ENCODE measurements at places on chromosomes 1 and 21. TPM values are rescaled to one million over a fixed set of nuclear protein-coding genes. Genes with fewer than 3 reads are reported as not detected.

DNA sequence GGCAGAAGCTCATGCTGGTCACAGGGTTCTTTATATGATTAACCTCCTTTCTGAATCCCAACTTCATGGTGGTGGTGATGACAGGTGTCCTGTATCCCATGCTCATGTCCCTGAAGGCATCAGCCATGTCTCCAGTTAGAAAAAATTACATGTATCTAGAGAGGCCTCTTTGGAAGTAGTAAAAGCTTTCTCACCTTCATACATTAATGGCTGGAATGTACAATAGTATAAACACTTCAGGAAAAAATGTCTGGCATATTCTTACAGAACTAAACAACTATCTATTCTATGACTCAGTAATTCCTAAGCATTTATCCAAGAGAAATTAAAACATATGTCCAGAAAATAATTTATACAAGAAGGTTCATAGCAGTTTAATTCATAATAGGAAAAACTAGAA is 34.0 kb downstream of the ADAM30 start:
- peaks cover 16% of the 10 kb centered on the region for H3K27me3 ChIP-seq
- no peaks in the 10 kb centered on the region for H3K36me3 ChIP-seq
- peaks cover 42% of the 10 kb centered on the region for H3K4me1 ChIP-seq
- no peak for DNase-seq
- H3K4me3 ChIP-seq: no peak overlapping the region

Gene GALE
- 22.5 TPM for total RNA-seq

DNA sequence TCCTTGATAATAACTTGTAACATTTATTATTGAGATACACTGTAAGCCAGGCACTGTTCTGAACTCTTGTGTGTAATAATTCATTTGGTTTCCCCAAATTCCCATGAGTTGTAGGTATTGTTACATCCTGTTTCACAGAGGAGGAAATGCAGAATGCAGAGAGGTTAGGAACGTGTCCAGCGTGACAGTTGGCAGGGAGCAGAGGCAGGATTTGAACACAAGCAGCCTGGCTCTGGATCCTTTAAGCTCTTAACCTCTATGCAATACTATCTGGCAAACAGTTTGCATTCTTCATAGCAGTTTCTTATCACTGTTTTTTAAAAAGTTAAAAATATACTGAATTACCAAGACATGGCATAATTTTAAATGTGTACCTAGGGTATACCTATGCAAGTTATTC is 30.5 kb downstream of the EEIG2 start:
- H3K36me3 ChIP-seq: peaks cover 3% of the 10 kb centered on the region
- no peak overlapping the region for H3K4me3 ChIP-seq
- peaks cover 34% of the 10 kb centered on the region for H3K4me1 ChIP-seq
- peak overlapping the region; percentile 66 for H3K27ac ChIP-seq

GRCh38 chr1:198647055-198647454 is 8.2 kb downstream of the PTPRC start:
- H3K36me3 ChIP-seq: no peaks in the 10 kb centered on the region
- no peak overlapping the region for H3K27ac ChIP-seq
- DNase-seq: no peak
- H3K4me3 ChIP-seq: no peak overlapping the region
- H3K27me3 ChIP-seq: no peaks in the 10 kb centered on the region

- H3K27ac ChIP-seq: peak overlapping the region; percentile 89
- peaks cover 7% of the 10 kb centered on the region for H3K36me3 ChIP-seq
- H3K4me3 ChIP-seq: peak overlapping the region; percentile 95
- peak; percentile 60 for DNase-seq
- H3K27me3 ChIP-seq: no peaks in the 10 kb centered on the region
Measured at GRCh38 chr1:203629507-203630082, 3.0 kb downstream of the ATP2B4 start.

DNA sequence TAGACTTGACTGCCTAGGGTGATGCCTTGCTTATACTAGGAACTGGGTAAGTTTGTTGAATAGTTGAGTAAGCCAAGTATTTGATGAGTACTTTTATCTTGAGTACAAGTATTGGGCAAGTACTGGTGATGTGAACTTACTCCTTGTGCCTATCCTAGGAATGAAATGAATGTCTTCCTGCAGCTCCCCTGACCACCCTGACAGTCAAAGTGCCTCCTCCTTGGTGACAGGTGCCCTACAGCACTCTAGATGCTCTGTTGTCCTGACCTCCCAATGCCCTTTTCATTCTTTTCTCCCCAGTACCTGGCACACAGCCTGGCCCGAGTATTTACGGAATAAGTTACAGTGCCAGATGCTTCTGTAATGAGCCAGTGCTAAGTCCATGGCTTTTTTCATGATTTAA is 25.5 kb downstream of the PCSK9 start:
- peaks cover 5% of the 10 kb centered on the region for H3K4me1 ChIP-seq
- DNase-seq: no peak
- no peak overlapping the region for H3K4me3 ChIP-seq
- H3K36me3 ChIP-seq: peaks cover 22% of the 10 kb centered on the region
- no peak overlapping the region for H3K27ac ChIP-seq
- no peaks in the 10 kb centered on the region for H3K27me3 ChIP-seq

DNA sequence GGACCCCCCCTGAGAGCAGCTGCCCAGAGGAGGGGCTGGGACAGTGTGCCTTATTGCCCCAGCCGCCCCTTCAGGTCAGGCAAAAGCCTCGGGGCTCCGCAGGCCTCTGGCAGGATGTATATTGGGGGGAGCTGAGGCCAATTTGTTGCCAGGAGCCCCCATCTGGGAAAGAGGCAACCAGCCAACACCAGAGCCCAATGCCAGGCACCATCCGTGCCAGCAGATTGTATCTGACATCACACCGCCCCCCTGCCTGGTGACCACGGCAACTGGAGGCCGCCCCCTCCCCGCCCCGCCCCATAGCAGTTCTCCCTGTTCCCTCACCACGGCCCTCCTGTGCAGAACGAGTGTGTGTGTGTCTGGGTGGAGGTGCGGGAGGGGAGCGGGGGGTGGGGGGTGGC is 3.6 kb upstream of the PLEKHG5 start:
- H3K4me3 ChIP-seq: no peak overlapping the region
- H3K27ac ChIP-seq: no peak overlapping the region
- H3K27me3 ChIP-seq: no peaks in the 10 kb centered on the region
- no peaks in the 10 kb centered on the region for H3K36me3 ChIP-seq
- H3K4me1 ChIP-seq: peaks cover 33% of the 10 kb centered on the region
- no peak for DNase-seq

GRCh38 chr1:3242408-3243260 is 173.6 kb downstream of the PRDM16 start:
- H3K4me1 ChIP-seq: peaks cover 3% of the 10 kb centered on the region
- H3K27me3 ChIP-seq: peaks cover 51% of the 10 kb centered on the region
- H3K27ac ChIP-seq: no peak overlapping the region
- no peak for DNase-seq
- H3K4me3 ChIP-seq: no peak overlapping the region

- H3K27ac ChIP-seq: no peak overlapping the region
- H3K4me1 ChIP-seq: no peaks in the 10 kb centered on the region
- no peak overlapping the region for H3K4me3 ChIP-seq
- no peaks in the 10 kb centered on the region for H3K36me3 ChIP-seq
- peaks cover 56% of the 10 kb centered on the region for H3K27me3 ChIP-seq
Measured at GRCh38 chr1:157700305-157700704, 264 bp downstream of the FCRL3 start.

DNA sequence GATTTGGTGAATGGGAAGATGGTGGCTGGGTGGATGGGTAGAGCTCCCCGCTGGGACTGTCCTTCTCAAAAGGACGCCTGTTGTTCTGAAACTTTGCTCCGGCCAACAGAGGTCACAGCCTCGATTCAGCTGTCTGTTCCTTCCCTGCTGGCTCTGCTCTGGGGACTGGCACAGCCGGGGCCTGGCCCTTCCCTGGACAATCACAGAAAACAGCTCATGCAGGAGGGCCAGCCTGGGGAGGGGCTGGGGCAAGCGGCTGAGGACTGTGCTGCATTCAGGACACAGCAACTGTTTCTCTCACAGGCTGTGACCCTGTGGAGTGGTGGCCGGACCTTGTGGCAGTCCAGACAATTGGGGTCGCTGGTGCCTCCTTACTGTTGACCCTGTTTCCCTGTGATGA is 110.7 kb upstream of the TMEM51 start:
- H3K36me3 ChIP-seq: peaks cover 6% of the 10 kb centered on the region
- no peak for DNase-seq
- H3K4me3 ChIP-seq: no peak overlapping the region
- no peaks in the 10 kb centered on the region for H3K27me3 ChIP-seq
- peaks cover 5% of the 10 kb centered on the region for H3K4me1 ChIP-seq
- no peak overlapping the region for H3K27ac ChIP-seq

GRCh38 chr1:86648255-86648654 is 56.1 kb upstream of the SH3GLB1 start:
- H3K36me3 ChIP-seq: no peaks in the 10 kb centered on the region
- no peaks in the 10 kb centered on the region for H3K27me3 ChIP-seq
- H3K27ac ChIP-seq: no peak overlapping the region
- DNase-seq: no peak
- no peak overlapping the region for H3K4me3 ChIP-seq
- no peaks in the 10 kb centered on the region for H3K4me1 ChIP-seq

- H3K27ac ChIP-seq: no peak overlapping the region
- no peak overlapping the region for H3K4me3 ChIP-seq
- H3K27me3 ChIP-seq: peaks cover 47% of the 10 kb centered on the region
- no peak for DNase-seq
- H3K4me1 ChIP-seq: no peaks in the 10 kb centered on the region
Measured at GRCh38 chr1:180255536-180256340, 25.7 kb downstream of the LHX4 start.

- peak; percentile 86 for DNase-seq
- H3K4me3 ChIP-seq: peak overlapping the region; percentile 4
- peaks cover 26% of the 10 kb centered on the region for H3K4me1 ChIP-seq
- H3K27ac ChIP-seq: no peak overlapping the region
- H3K27me3 ChIP-seq: peaks cover 11% of the 10 kb centered on the region
Measured at GRCh38 chr1:155176544-155177071, 3.0 kb downstream of the TRIM46 start.

Gene TMEM52
- 2.5 TPM for total RNA-seq

Gene OR10K1
- not detected for total RNA-seq

GRCh38 chr1:9441451-9442133 is 97.7 kb upstream of the SLC25A33 start:
- H3K36me3 ChIP-seq: no peaks in the 10 kb centered on the region
- DNase-seq: no peak
- H3K27me3 ChIP-seq: no peaks in the 10 kb centered on the region
- peak overlapping the region; percentile 100 for H3K27ac ChIP-seq

DNA sequence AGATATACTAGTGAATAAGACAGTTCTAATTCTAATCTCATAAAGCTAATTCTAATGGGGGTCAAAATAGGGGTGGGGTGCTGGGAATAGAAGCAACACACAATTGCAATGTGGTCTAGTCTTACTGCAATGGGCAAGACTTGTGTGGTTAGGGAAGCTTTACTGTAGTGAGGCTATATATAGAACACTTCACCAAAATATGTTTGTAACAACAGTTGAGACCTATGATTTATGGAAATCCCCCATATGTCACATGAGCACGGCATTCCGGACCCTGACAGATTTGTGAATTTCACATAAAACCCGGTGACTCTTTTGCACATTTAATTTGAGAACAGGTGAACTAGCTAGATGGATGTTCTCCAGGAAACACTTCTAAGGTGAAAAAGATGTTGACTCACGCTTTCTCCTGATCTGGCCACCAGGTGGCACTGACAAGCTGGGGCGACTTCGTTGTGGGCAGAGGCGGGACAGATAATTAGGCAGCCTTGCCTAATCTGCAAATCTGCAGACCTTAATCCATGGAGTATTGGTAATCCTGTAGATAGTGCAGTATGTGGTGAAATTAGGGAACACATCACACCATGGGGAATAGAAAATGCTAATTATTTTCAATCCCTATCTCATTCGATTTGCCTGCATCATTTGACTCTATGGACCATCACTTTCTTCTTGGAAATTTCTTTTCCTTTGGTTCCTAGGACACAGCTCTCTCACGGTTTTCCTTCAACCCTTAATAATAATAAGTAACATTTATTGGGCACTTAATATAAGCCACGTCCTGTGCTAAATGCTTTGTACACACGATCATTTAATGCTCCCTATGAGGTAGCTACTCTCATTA is 37.7 kb downstream of the KIAA0040 start:
- H3K27ac ChIP-seq: no peak overlapping the region
- H3K36me3 ChIP-seq: no peaks in the 10 kb centered on the region
- DNase-seq: peak; percentile 70
- H3K4me3 ChIP-seq: no peak overlapping the region
- no peaks in the 10 kb centered on the region for H3K4me1 ChIP-seq

Gene HPDL
- 2.4 TPM for total RNA-seq

- no peaks in the 10 kb centered on the region for H3K36me3 ChIP-seq
- no peak overlapping the region for H3K4me3 ChIP-seq
- no peak for DNase-seq
- H3K27ac ChIP-seq: no peak overlapping the region
- no peaks in the 10 kb centered on the region for H3K27me3 ChIP-seq
Measured at GRCh38 chr21:30255679-30256078, 27.1 kb downstream of the KRTAP24-1 start.

- H3K36me3 ChIP-seq: peaks cover 9% of the 10 kb centered on the region
- H3K27me3 ChIP-seq: no peaks in the 10 kb centered on the region
- DNase-seq: no peak
- peak overlapping the region; percentile 91 for H3K27ac ChIP-seq
Measured at GRCh38 chr1:203657748-203658134, 31.1 kb downstream of the ATP2B4 start.

DNA sequence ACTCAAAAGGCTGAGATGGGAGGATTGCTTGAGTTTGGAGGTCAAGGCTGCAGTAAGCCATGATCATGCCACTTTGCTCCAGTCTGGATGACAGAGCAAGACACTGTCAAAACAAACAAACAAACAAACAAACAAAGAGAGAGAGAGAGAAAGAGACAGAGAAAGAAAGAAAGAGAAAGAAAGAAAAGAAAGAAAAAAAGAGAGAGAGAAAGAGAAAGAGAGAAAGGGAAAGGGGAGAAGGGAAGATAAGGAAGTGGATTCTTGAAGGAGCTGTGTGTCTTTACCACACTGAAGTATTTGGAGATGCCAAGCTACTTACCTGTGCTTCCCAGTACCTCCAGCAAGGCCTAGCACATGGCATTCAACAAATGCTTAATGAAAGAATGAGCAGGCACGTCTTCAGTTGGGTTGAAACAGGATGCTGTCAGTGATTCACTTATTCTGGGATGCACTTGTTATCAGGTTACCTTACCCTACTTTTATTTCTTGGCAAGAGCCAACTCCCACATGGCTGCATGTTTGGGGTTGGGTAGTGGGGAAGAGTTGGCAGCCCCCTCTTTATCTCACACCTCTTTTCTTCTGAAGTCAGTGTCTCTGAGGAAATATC is 28.8 kb downstream of the CD101 start:
- peaks cover 3% of the 10 kb centered on the region for H3K36me3 ChIP-seq
- H3K4me1 ChIP-seq: peaks cover 23% of the 10 kb centered on the region
- H3K27me3 ChIP-seq: no peaks in the 10 kb centered on the region
- H3K27ac ChIP-seq: no peak overlapping the region

Gene VWA1
- 57.7 TPM for total RNA-seq

- H3K27me3 ChIP-seq: no peaks in the 10 kb centered on the region
- peaks cover 23% of the 10 kb centered on the region for H3K4me1 ChIP-seq
- DNase-seq: no peak
- peak overlapping the region; percentile 78 for H3K27ac ChIP-seq
- H3K4me3 ChIP-seq: no peak overlapping the region
- no peaks in the 10 kb centered on the region for H3K36me3 ChIP-seq
Measured at GRCh38 chr1:96538883-96539282, 182.7 kb upstream of the PTBP2 start.

DNA sequence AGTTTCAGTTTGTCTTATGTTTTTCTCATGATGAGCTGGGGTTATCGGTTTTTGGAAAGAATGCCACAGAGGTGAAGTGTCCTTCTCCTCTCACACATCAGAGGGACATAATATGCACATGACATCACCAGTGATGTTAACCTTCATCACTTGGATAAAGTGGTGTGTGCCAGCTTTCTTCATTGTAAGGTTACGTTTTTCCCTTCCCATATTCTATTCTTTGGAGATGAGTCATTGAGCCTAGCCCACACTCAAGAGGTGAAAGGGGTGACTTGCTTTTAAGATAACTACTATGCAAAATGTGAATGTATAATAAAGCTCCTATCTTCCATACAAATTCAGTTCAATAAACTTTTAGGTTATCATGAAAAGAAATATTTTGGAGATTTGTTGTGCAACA is 36.7 kb upstream of the MAGI3 start:
- H3K36me3 ChIP-seq: no peaks in the 10 kb centered on the region

Gene MSH4
- total RNA-seq: 0.29 TPM

Data from mesothelial cell of epicardium (in vitro differentiated cells).